ENCODE measurements at places on chromosomes 11 and 22.

DNA sequence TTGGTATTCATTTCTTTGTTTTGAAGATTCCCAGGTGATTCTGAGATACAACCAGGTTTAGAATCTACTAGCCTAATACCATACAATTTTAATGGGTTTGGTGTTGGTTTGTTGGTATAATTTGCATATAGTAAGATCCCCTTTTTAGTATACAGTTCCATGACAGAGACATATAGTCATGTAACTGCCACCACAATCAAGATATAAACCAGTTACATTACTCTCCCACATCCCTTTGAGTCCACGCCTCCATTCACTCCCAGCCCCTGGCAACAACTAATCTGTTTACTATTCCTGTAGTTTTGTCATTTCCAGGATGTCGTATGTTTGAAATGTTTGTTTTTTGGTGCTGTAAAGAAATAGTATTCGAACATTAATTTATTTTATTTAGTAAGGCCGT lies 4.3 kb downstream of the ASRGL1 start:
- no peak for DNase-seq

DNA sequence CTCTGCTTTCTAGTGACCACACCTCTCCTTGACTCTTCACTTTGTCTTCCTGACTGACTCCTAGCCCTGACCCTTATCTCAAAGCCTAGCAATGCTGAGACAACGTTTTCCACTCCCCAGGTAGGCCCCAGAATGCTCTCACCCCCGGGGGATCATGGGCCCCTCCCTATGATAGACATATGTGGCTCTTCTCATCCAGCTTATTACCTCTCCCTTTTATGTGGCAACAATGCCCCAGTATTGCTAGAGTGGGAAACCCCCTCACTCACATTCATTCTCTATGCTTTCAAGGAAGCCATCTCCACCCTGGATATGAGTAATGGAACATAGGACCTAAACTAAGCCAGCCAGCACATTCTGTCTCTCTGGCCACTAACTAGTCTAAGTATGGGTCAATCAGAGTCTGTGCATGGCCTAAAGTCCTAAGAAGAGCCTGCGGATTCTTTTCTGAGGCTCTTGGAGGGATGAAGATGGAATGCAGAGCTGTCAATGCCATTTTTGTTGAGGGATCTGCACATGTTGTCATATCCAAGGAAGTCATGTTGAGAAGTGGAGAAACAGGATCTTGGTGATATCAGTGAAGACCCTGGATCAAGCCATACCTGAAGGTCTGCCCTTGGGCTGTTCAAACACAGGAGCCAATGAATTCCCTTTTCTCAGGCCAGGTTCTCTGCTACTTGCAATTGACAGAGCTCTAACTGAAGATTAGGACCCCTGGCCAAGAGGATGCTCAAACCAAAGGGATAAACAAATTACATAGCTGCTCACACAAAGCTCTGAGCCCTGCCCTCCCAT lies 79.8 kb upstream of the GRK3 start:
- no peak for DNase-seq

DNA sequence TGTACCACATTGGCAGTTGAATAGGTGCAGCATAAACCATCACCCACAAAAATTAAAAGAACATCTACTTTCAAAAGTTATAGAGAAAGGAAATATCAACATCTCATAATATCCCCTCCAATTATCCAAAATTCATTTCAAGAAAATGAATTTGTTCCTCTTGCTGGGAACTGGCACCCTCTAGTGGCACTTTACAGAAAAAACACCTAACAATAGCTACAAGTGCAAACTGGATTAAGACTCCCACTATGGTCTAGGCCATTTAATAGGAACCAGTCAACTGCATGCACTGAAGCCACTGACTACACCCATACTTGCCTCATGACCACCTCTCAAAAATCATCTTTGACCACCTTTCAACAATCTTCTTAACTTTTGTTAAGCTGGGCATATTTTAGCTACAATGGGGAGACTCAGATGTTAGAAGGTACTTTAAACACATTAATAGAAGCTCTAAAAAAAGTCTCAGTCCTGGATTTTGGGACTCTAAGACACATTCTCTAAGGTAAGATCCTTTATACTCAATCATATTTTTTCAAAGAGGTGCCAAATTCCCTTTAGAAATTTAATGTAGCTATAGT lies 17.3 kb downstream of the TRAF6 start:
- peak; percentile 64 for DNase-seq

DNA sequence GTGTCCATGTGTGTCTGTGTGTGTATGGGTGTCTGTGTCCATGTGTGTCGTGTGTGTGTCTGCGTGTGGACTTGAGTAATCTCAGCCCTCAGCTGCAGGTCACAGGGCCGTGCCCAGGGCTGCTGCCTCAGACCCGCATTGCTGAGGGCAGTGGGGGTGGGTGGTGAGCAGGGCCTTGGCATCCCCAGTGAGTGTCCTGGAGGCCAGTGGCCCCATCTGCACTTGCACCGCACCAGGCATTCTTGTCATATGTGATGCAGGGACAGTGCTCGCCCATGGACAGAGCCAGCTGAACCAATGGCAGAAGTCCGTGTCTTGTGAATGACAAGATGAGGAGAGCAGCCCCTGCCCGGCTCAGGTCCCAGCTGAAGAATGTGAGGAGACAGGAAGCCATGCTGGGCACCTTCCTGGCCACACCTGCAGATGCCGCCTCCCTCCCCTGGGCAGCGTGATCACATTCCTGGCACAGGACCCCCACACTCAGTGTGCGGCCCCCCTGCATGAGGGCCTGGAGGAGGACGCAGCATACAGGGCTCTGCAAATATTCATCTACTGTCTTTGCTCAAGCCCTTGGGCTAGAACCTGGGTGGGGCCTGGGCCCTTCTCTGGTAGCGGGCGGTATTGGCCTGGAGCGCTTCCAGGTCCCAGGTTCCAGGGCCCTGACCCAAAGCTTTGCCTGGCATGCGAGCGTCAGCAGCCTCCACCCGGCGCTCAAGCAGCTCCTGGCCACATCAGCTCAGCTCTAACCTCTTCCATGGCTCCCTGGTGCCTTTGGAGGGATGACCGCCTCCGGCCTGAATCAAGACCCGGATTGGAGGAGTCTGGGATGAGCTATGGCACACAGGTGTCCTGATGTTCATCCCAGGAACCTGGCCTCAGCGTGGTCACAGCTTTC lies 3.9 kb downstream of the ALDH3B2 start:
- DNase-seq: no peak

- DNase-seq: no peak
These were observed 207.7 kb downstream of the C11orf87 start for GRCh38 chr11:109629734-109630133.

DNA sequence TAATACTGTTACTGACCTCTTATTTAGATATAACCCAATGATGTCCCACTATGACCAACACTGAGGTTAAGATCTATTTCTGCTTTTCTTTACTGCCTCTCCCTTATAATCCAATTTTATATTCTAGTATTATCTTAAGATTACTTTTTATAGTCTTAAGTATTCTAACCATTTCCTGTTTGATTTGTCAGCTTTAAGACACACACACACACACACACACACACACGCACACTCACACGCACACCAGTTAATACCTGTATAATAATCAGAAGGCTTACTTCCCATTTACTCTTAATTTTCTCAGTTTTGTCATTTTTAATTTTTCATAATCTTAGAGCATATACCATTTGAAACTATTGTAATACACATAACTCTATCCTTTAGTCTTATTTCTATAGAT lies 226.0 kb upstream of the C11orf87 start:
- no peak for DNase-seq

DNA sequence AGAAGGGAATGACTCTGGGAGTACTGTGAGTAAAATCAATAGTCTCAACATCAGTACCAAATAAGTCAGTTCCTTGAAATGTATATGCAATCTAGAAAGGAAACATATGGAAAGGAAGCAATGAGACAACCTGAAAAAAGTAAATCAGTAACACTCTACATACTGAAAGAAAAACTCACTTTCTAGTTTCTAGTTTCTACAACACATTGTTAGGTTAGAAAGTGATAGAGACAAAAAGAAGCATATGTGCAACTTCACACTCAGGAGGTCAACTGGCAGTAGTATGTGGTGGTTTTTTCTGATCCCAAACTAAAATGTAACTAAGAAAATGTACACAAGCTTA lies 156.5 kb upstream of the SOX6 start:
- DNase-seq: no peak

- no peak for DNase-seq
These were observed 27.7 kb upstream of the MUC5B start for GRCh38 chr11:1194977-1195681.

DNA sequence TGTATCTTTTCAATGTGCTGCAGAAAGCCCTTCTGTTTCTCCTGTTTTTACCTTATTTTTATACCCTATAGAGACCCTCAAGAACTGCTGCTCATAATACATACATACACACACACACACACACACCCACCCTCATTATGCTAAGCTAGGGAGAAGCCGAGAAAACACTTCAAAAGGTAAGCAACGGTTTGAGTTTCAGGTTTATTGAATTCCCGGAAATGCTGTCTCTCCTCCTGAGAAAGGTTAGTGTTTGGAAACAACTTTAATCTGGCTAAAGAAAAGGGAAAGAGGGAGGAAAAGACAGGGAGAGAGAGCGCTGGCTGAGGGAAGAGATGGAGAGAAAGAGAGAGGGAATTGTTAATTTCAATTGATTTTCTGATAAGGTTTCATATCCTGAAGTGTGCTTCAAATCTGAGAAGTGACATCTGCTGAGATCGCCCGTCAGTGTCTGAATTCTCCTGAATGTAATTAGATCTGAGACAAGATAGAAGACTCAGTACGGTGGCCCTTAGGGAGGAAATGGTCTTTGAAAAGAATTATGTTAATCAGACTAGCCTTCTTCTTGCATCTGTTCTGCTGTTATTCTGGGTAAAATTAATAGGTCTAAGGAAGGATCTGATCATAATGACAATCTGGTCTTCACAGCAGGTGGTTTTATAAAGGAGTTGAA lies 169.1 kb downstream of the NXPE2 start:
- peak; percentile 92 for DNase-seq

DNA sequence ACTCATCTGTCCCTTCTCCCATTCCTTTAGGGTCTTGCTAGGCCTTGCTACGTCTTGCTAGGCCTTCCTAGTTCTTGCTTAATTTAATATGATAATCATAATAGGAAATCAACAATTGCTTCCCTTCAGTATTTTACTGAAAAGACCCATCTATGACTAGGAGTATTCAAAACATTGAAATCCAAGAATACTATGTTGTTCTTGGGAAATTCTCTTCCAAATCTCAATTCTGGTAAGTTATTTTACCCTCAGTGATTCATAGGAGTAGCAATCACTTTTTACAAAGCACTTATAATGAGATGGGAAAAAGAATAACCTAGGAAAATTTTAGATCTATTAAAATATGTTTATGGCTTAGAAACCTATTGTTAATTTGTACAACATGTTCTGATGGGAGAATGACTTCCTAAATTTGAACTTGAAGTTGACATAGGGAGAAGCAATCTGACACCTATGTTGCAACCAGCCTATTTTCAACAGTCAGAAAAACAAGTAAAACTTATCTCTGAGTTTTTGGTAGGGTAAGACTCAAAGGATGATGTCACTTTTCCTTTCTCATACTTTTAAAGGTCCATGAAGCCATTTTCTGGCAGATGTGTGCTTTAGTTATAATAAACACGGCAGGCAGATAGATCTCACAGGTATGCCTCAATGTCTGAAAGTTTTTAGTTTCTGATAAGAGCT lies 29.5 kb upstream of the HIPK3 start:
- no peak for DNase-seq

GRCh38 chr11:15622231-15622890 lies 507.6 kb downstream of the INSC start:
- peak; percentile 92 for DNase-seq

- DNase-seq: no peak
These were observed 916.2 kb downstream of the METTL15 start for GRCh38 chr11:29024386-29024785.

- no peak for DNase-seq
These were observed 136.0 kb upstream of the ARHGAP42 start for GRCh38 chr11:100550912-100551632.

GRCh38 chr11:19979519-19979845 lies 180.8 kb downstream of the DBX1 start:
- no peak for DNase-seq

- DNase-seq: no peak
These were observed 15.1 kb upstream of the CABP2 start for GRCh38 chr11:67538306-67538705.

- peak; percentile 77 for DNase-seq
These were observed 298.3 kb downstream of the NTM start for GRCh38 chr11:131668500-131669400.

GRCh38 chr11:1390569-1391164 lies 933 bp downstream of the BRSK2 start:
- DNase-seq: peak; percentile 51

All from NCI-H82 (cell line).